ENCODE measurements at places on chromosomes 6 and 20.

DNA sequence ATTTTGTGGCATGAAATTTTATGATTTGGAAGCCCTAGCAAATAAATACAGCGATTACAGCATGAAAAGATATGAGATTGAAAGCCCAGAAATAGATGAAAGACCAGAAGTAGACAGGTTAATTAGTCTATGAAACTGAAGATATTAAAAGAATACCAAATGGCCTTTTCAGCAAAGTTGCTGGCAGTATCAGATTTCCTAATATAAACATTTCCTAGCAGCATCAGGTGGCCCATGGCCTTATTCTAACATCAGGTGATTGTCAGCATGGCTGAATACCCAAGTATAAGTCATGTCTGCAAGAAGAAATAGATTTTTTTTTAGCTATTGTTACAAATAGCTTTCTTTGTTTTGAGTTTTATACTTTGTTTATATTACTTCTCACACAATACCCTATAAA is 93.2 kb downstream of the CLVS2 start:
- no peaks in the 10 kb centered on the region for H3K27me3 ChIP-seq
- no peak overlapping the region for H3K27ac ChIP-seq
- H3K4me1 ChIP-seq = no peaks in the 10 kb centered on the region
- DNase-seq = no peak

DNA sequence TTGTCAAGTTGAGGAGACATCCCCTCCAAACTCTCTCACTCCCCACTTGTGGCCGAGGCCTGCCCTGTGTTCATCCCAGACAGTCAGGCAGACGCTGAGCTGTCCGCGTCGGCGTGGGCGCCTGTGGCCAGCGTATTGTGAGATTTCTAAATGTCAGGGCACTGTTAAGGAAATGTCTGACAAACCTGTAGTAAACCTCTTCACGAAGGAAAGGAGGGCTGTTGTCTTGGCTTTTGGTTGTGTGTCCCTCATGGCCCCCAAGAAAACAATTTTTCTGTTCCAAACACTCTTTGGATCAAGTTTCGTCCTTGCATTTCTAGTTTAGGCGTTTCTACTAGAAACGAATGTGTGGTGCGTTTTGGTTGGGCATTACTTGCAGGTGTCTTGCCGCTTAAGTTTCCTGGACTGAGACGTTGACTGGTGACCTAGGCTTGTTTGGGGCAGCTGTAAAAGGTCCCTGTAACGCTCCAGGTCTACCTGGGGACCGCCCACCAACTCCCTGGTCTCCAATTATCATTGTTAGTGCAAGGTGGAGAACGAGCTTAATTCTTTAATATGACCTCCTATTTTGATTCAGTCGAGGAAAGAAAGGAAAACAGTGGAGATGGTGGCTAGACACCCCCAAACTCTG is 8.7 kb upstream of the POU3F2 start:
- DNase-seq = no peak
- H3K27me3 ChIP-seq = peaks cover 90% of the 10 kb centered on the region
- no peaks in the 10 kb centered on the region for H3K36me3 ChIP-seq

- peaks cover 2% of the 10 kb centered on the region for H3K4me1 ChIP-seq
- H3K4me3 ChIP-seq = no peak overlapping the region
- peaks cover 30% of the 10 kb centered on the region for H3K27me3 ChIP-seq
- H3K27ac ChIP-seq = no peak overlapping the region
- H3K36me3 ChIP-seq = no peaks in the 10 kb centered on the region
Measured at GRCh38 chr6:148470606-148471465, 128.2 kb downstream of the SASH1 start.

DNA sequence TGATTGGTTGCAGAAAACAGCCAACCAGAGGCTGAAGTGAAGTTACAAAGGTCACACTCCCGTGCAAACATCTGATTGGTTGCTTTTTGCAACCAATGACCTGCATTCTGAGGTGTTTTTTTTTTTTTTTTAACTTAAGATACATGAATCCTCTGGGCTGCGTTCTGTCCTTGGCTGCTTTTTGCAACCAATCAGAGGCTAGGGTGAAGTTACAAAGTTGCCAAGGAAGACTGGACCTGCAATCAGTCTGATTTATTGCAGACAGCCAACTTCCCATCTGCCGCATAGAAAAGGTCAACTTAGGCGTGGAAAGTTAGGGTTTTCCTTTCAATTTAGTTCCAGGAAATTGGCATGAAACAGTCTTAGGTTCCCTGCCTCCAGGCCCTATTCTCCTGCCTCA is 292.9 kb downstream of the PLCB1 start:
- no peak for DNase-seq
- no peaks in the 10 kb centered on the region for H3K27me3 ChIP-seq
- H3K4me3 ChIP-seq = no peak overlapping the region
- H3K4me1 ChIP-seq = no peaks in the 10 kb centered on the region
- no peak overlapping the region for H3K27ac ChIP-seq
- no peaks in the 10 kb centered on the region for H3K36me3 ChIP-seq

DNA sequence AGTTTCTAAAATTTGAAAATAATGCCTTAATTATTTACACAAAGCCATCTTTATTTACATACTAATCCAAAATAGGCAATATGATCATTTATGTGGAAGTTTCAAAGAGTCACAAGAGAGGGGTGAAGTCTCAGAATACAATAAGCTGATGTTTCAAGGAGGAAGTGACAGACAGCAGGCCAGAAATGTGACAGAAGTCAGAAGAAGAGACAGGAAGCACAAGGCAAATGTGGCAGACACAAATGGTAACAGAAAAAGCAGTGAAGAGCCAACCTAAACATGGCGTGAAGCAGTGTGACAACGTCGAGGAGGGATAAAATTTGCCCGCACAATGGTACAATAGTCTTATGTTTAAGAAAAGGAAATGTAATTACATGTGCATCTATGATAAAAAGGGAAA is 59.8 kb downstream of the SHPRH start:
- H3K27ac ChIP-seq = no peak overlapping the region
- DNase-seq = no peak
- H3K27me3 ChIP-seq = no peaks in the 10 kb centered on the region

Measured in activated CD4-positive, alpha-beta T cell treated with anti-CD3 and anti-CD28 coated beads, Interleukin-2, amount 10 ng/mL, durations not matched to agents 7 days and 5 days (primary cell).